ENCODE measurements at places on chromosomes 2 and 18.

GRCh38 chr2:38572167-38572566, 30.6 kb downstream of the HNRNPLL start:
- DNase-seq: peak; percentile 7

GRCh38 chr2:61597300-61598289, 59.4 kb upstream of the XPO1 start:
- DNase-seq: no peak

DNA sequence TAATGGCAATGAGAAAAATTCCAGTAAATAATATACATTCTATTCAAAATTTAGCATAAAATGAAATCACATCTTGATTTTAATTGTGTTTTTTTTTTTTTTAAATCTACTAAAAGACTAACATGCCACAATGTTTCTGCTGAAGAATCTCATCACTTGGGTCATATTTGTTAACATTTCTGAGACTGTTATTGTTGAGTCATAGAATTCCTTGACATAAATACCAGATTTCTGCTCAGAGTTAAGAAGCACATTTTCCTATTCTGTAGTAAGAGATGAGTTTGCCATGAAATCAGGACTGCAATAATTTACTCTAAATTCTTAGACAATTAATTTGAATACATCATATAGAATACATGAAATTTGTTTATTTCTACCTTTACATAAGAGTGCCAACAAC, 154.9 kb upstream of the KYNU start:
- DNase-seq: no peak

- DNase-seq: peak; percentile 61
Observed at GRCh38 chr2:75403991-75404428, 156.7 kb downstream of the EVA1A start.

GRCh38 chr2:206240327-206240726, 34.1 kb upstream of the ZDBF2 start:
- DNase-seq: no peak

DNA sequence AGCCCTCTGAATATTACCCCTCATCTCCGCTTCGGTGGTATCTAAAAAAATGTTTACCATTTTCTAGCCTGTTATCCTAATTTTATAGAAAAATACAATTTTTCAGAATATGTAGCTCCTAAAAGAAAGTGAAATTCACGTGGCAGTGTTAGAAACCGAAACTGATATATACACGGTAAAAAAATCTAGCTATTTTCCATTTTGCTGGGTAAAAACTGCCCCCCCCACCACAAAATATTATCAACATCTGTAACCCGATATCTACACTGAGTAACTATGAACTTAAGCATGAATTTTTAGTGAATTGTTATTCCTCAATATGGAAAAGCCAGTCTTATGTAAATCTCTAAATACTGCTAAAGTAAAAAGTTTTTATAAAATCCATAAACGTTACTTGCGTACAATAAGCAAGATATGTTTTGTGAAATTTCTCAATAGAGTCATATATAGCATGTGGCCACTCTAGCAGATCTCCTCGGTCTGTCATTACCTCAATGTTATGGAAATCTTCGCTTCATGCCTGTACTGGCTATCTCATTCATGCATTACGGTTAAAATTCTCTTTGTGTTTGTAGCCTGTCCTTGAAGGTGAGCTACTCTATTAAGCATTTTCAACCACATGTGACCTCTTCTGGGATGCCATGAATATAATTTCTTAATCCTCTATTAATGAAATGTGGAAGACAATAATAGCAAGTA, 524.2 kb downstream of the TRIB2 start:
- DNase-seq: no peak

GRCh38 chr2:74954500-74954874, 4.0 kb upstream of the POLE4 start:
- DNase-seq: no peak

DNA sequence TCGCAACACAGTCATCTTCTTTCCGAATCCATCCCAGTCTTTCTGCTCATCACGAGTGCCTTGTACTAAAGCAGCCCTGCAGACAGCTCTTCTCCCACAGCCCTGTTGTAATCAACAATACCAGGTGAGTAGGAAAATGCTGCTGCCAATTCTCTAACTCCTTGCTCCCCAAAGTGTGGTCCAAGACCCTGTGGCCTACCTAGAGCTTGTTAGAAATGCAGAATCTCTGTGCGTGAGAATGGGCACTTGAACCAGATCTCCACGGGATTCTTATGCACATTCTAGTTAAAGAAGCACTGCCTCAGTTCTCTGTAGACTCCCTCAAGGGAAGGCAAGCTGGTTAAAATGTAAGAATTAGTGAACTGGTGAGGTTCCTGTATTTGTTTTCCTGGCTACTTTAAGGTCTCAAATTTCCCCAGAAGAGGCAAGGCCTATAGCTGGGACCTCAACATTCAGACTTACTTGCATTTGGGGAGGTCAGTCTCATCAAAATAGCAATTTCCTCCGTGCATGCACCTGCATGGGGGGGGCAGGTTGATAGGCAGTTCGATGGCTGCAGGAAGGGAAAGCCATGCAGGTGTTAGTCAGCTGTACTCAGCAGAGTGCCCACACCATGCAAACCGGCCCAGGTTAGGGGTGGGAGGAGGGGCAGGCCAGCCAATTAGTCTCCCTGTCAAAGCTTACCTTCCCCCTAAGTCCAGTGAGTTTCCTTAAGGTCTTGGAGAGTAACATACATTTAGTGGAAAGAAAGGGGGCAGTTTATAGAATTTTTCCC, 70.8 kb downstream of the DHRS9 start:
- no peak for DNase-seq

- peak; percentile 60 for DNase-seq
Observed at GRCh38 chr2:69830045-69830905, 815 bp downstream of the GMCL1 start.

DNA sequence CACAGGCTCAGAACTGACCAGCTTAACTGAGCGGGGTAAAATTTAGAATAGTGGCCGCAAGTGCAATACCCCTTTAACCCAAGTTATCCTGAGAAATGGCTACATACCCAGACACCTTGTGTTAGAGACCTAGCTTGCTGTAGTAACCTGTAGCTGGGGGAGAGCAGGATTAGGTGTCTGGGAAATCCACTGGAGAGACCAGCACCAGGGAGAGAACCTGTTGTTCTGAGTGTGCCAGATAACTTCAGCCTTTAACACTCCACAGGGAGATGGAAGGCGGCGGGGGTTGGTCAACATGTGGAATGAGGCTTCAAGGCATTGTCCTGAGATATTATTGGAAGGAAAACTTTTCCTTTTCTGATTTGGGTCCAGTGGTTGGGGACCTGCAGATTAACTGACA, 356.0 kb downstream of the PTPRM start:
- no peak for DNase-seq

DNA sequence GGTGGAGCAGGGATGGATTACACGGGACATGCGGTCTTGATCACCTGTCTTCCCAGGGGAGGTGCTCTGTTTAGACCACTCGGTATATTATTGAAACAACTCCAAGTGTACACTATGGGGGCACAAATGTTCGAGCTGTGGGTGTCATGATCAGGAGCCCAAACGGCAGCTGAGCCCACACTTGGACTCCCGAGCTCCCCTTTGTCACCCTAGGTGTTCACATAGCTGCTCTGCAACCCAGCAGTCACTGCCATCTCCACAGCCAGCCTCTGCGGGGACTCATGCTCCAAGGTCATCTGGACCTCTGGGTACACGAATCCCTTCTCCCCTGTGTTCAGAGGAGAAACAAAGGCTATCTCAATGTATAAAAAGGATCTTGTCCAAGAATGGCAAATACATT, 46.0 kb downstream of the CAPN13 start:
- no peak for DNase-seq

GRCh38 chr2:205511641-205512040, 170.7 kb upstream of the NRP2 start:
- DNase-seq: no peak

DNA sequence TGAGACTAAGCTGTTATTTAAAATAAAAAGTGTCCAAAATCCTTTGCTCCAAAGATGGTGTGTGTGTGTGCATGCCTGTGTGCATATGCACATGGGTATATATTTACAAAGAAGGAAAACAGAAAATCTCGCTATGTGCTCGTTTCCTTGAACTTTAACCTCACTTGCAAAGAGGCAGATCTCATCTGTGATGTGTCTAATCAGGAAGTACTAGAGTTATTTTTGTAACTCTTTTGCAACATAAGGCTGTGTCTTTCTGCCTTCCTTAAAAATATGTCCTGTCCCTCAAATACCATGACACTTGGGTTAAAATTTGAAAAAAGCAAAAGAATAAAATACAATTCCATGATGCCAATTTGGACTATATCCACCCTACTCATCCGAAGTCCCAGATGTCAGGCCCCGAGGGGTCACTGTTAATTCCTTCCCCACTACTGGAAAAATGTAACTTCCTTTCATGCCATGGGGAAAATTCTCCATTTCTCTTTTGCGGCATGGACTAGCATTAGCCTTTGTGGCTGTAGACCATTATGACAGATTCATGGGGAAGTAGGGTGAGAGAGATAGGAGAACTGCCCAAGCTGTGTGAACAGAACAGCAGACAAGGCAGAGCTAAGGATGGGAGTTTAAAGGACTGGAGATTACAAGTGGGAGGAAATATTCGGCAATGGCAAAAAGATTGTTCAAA, 191.3 kb downstream of the MYO1B start:
- no peak for DNase-seq

DNA sequence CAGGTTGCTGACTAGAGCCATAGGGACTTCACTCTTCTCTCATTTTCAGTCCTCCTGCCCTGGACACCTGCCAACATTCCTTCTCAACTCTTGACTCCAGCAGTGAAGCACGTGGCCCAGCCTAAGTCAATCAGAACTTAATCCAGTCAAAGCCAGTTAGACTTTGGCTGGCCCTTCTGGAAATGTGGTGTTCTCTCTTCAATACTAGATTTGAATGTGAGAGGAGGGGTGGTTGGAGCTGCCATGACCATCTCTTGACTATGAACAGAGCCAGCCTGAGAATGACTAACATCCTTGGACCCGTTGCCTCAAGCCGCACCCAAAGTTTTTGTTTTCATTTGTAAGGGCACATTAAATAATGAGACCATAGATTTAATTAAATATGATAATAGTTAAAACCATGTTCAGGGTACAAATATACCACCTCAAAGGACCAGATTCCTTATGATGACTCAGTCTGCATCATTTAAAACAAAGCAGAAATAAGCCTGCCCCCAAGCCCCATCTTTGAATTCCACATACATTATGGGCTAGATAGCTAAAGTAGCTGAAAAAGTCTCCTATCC, 49.7 kb upstream of the RASGRP3 start:
- DNase-seq: peak; percentile 83

GRCh38 chr2:183458460-183458859, 334.2 kb downstream of the NUP35 start:
- DNase-seq: no peak
